T-helper 1 cell (primary cell): ENCODE measurements at places on chromosomes 12 and 14.

DNA sequence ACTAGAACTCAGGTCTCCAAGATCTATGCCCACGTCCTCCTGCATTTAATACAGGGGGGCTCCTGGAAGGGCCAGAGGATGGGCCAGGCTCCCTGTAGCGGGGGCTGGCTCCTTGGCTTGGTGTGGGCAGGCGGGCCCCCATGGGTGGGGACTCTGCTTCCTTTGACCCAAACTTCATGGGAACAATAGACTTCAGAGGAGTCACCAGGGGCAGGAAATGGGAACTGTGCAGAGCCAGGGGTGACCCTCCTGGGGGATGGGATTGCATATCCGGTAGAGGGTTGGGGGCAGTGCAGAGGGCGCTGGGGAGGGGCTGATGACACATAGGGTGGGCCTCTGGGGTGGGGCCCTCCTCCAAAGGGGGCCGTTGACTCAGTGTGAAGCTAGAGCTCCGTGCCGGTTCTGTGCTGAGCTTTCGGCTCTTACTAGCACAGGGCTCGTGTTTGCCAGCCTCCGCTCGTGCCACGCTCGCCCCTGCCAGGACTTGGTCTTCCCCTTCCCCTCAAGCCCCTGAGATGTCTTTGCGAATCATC is 4.6 kb downstream of the TEAD4 start:
- DNase-seq = no peak

GRCh38 chr12:47079981-47080724 is 394 bp upstream of the AMIGO2 start:
- peak; percentile 18 for DNase-seq

DNA sequence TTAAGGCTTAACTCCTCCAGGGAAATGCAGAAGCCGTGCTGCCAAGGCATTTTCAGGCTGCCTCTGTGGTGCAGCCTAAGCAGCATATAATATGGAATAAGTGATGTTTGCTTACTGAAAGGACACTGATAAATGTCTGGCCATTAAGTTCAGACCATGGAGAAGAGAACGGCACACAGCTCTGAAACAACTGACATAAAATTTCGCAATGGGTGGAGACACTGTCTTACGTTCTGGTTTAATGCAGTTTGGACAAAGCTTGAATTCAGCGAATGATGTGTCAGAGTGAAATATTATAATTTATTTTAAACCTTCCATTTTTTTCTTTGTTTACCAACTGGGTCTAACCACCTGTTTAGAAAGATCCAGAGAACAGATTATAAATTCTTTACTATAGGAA is 27.2 kb upstream of the NRXN3 start:
- DNase-seq = no peak

GRCh38 chr12:83850531-83850930 is 1062.1 kb downstream of the SLC6A15 start:
- DNase-seq = no peak

- DNase-seq = no peak
Measured at GRCh38 chr12:54975875-54976274, 8.7 kb downstream of the TESPA1 start.

DNA sequence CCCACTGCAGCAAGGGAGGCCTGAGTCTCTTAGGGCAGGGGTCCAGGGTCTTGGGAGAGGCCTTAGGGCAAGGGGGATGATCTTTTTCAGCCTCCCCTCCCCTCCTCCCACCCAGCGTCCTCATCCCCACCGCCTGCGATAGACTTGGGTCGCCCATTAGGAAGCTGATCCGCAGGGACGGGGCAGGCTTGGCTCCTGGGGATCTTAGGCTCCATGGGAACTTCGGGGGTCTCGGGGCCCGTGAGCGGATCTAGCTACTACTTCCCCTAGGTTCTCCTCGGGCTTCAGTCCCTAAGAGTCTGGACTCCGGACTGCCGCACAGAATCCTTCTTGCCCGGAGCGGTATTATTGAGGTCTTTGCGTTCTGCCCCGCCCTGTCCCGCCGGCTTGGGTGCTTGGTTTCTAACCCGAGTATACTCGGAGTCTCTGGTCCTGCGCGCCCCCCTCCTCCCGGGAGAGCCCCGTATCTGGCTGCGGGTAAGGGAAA is 2.2 kb upstream of the PTHLH start:
- DNase-seq = no peak

DNA sequence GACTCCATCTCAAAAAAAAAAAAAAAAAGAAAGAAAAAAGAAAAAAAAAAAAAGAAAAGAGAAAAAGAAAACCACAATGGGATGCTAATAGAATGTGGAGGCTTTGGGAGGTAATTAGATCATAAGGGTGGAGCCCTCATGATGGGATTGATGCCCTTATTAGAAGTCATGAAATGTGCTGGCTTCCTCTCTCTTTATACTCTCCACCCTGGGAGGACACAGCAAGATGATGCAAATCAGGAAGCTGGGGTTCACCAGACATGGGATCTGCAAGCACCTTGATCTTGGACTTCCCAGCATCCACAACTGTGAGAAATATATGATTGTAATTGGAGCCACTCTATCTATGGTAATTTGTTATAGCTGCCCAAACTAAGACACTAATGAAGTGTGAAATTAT is 13.4 kb upstream of the DRAM1 start:
- DNase-seq = no peak

- no peak for DNase-seq
Measured at GRCh38 chr14:53430870-53431269, 277.7 kb upstream of the DDHD1 start.

GRCh38 chr14:73795974-73796373 is 55.7 kb upstream of the PTGR2 start:
- no peak for DNase-seq

GRCh38 chr14:59245809-59246295 is 57.4 kb downstream of the DAAM1 start:
- no peak for DNase-seq

GRCh38 chr14:30988509-30988908 is 36.9 kb upstream of the AP4S1 start:
- DNase-seq = no peak

DNA sequence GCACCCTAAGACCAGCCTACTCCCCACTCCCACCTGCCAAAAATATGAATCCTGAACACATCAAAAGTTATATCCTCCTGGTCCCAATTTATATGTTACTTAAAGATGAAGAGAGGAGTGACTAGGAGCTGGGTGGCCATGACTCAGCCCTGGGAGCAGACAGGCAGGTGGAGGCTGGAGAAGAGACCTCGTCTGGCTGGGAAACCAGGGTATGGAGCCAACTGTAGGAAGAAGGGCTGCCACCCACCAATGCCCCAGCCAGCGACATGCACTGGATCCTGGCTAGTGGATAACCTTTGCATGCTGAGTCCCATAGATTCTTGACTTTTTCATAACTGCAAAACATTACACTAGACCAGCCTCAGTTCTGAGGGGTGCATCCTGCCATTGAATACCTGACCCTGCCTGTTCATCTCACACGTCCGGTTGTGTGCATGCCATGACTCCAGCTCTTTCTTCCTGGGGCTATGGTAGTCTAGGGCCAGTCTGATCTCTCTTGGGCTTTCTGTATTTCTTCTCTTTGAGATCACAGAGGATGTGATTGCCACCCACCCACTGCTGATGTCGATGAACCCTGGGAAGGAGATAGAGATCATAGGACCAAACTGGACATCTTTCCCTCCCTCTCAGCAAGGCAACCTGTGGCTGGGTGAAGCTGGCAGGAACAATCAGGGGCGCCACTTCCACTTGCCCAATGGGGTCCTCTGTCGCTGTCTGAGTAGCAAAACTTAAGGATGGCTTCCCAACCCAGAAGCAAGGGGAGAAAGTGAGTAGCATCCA is 69.6 kb upstream of the DDX11 start:
- no peak for DNase-seq

GRCh38 chr14:104161602-104162367 is 23.4 kb downstream of the KIF26A start:
- no peak for DNase-seq

DNA sequence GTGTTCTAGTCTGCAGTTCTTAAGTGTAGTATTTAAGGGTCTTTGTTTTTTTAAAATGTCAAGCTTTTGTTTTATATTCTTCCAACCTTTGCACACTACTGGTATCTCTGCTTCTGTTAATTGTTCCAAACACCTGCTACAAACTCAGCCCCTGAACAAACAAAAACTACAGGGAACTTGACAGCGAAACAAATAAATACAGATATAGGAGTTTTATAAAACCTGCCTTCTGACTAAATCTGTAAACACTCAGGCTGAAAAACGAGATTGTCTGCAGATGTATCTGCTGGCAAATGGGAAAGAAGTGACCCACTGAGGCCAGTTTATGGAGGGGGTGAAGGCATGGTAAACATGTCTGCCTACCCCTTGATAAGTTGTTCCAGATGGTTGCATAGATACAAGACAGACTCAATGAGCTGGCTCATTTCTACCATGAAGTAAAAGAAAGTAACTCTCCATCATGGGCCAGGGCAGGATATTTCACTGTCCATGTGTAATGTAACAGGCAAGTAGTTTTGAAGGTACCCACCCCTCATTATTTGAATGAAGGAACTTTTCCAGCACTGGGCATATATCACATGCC is 75.6 kb downstream of the LMO3 start:
- DNase-seq = no peak

- no peak for DNase-seq
Measured at GRCh38 chr12:95258803-95259202, 41.2 kb downstream of the VEZT start.

DNA sequence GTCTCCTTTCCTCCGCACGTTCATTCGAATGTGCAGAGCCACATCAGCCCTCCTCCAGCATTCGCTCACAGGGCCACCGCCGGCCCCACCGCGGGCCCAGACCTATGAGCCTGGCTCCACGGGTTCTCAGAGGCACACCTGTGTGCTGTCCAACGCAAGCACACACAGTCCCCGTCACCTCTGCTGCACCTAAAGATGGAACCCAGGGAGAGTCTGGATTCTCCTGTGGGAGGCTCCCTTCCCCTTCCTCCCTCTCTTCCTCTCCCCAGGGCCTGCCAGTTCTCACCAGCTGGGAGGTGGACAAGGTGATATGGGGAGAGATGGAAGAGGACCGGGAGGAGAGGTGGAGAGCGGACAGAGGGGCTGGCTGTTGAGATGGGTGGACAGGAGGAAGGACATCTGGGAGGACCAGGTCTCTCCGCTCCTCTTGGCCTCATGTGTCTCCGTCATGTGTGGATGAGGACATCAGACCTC is 4.9 kb upstream of the AQP6 start:
- no peak for DNase-seq

GRCh38 chr12:5185435-5186069 is 141.9 kb downstream of the KCNA5 start:
- DNase-seq = no peak

- no peak for DNase-seq
Measured at GRCh38 chr12:124915239-124916236, 1.1 kb upstream of the UBC start.

- no peak for DNase-seq
Measured at GRCh38 chr14:104694991-104695659, 5.7 kb downstream of the INF2 start.

DNA sequence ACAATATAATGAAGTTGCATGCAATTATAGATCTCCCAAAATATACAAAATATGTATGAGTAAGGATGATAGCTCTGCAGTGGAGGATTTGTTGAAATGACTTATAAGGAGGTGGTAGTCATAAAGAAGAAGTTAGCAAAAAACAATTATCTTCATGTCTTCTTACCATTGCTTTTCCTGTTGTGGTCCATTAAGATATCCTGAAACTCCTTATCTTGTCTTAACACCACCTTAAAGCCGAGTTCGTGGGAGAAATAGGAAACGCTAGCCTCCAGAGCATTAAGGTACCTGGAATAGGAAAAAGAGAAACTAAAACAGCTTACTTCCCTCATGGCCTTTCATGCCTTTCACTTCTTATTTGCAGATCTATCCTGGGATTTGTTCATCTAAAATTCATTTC is 15.2 kb downstream of the GUCY2C start:
- DNase-seq = no peak

DNA sequence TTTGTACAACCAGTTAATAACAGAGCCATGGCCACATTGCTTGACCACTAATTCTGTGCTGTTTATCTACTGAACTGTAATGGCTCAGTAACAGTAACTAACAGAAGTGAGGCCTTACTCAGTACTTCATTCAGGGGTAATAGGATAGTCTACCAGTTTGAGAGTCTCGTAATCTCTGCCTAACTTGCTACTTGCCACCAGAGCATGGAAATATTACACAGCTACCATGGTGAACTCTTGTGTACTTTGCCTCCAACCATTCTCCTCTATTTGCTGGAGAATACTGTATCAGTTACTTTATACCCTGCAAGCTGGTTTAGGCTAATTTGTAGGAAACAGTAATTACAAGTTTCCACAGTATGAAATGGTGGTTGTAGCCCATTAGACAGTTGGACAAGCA is 10.6 kb downstream of the SCFD1 start:
- DNase-seq = no peak

DNA sequence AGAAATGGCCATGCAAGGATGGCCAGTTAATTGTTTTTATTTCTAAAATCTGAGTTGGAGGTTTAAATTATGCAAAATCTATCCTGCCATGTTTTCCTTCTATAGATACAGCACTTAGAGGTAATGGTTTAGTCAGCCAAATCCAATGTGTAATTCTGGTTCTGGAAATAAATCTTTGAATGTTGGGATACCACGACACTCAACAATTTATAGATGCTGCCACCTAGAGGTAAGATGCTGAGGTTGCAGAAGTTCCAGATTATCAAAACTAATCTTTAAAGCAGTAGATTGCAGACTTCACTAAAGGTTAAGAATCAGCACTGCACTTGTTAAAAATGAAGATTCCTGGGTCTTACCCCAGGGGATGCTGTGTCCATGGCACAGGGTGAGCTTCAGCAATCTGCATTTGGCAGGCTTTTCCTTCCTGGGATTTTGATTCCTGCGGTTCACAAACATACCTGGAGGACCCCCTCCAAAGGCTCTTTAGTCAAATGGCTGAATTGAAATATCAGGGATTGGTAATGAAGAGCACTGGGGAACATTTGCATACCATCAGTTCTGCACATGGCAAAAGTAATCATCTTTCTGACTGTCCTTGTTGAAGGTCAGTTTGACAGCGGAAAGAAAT is 53.4 kb upstream of the ANO4 start:
- DNase-seq = no peak

DNA sequence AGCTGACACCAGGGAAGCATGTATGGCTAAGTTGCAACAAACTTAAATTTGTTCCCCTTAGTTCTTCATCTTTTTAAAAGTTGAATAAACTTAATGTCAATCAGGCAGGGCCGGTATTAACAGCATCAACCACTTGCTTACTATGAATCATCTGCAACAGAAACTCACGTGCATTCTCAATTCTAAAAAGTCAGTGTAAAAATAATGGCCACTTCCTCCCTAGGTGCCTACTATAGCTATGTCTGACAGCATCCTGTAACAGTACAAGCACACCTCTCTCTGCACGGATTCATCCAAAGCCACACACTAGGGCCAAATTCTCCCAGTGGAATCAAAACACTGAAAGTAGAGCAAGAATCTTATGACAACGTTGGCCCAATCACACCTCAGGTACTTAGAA is 48.6 kb downstream of the PPP1R36 start:
- DNase-seq = no peak
